EL (cell line): ENCODE measurements at places on chromosomes 7 and 10.

- no peak for DNase-seq
Measured at GRCh38 chr7:147145194-147145593, 1028.6 kb downstream of the CNTNAP2 start.

GRCh38 chr7:1758028-1758858 is 88.2 kb downstream of the ELFN1 start:
- DNase-seq: peak; percentile 9

DNA sequence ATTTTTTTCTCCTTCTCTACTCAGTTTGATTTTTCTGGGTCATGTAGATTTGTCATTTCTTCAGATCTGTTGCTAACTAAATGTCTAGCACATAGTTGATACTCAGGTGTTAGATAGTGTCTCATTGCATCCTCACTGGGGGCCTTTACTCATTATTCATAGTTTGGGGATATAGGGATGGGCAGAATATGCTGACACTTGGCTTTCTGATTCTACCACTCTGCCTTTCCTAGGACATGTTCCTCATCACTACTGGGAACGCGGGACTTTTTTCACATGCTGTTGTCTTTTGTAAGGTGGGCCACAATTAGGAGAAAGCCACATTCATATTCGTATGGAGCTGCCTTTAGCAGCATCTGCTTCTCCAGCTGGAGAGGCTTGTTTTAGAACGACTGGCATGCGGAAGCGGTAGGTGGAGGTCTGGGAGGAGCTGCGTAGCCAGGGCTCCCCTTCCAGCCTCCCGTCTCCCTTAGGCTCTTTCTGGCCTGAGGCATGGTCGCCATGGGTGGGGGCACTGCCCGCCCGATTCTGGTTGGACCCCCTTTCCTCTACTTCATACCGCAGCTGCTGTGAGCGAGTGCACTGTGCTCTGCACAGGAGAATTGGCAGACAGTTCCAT is 78.8 kb downstream of the SND1 start:
- DNase-seq: no peak

GRCh38 chr10:48340734-48341133 is 34.3 kb downstream of the MAPK8 start:
- DNase-seq: no peak

- no peak for DNase-seq
Measured at GRCh38 chr7:4099651-4100050, 582.4 kb upstream of the FOXK1 start.
